DND-41 (cell line): ENCODE measurements at places on chromosomes 3 and 15.

DNA sequence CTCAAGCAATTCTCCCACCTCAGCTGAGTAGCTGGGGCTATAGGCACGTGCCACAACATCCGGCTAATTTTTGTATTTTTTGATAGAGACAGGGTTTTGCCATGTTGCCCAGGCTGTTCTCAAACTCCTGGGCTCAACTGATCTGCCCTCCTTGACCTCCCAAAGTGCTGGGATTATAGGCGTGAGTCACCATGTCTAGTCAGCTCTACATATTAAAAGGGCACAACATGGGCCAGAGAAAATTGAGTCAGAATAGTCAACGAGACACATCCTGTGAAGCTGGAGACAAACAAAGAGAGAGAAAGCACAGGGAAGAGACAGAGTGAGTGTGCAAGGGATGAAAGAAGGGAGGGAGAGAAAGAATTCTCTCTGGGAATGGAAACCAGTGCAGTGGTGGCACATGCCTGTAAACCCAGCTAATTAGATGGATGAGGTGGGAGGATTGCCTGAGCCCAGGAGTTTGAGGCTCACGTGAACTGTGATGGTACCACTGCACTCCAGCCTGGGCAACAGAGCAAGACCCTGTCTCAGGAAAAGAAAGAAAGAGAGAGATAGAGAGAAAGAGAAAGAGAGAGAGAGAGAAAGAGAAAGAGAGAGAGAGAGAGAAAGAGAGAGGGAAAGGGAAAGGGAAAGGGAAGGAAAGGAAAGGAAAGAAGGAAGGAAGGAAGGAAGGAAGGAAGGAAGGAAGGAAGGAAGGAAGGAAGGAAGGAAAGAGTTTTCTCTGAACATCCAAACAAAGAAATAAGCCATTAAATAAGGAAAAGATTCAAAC is 107.2 kb upstream of the SLC25A36 start:
- no peak for DNase-seq

- DNase-seq = no peak
Measured at GRCh38 chr3:156814295-156814694, 11.9 kb upstream of the LEKR1 start.

- DNase-seq = no peak
Measured at GRCh38 chr3:54983266-54984099, 55.6 kb upstream of the LRTM1 start.

DNA sequence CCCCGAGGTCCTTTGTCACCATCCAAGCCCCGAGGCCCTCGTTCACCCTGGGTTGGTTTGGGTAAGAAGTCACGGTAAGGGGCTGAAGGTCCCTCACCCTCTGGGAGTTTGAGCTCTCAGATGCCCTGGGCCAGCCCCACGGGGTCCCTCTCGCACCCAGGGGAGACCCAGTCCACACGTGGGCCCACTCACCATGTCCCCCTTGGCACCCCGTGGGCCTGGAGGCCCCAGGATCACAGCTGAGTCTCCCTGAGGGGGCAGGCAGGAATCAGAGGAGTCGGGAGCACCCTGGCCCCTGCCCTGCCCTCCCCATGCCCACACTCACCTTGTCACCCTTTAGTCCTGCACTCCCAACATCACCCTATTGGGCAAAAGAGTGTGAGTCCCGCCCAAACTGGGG is 5.8 kb upstream of the UCN2 start:
- DNase-seq = no peak

- no peak for DNase-seq
Measured at GRCh38 chr3:121405631-121406030, 140.2 kb downstream of the POLQ start.

DNA sequence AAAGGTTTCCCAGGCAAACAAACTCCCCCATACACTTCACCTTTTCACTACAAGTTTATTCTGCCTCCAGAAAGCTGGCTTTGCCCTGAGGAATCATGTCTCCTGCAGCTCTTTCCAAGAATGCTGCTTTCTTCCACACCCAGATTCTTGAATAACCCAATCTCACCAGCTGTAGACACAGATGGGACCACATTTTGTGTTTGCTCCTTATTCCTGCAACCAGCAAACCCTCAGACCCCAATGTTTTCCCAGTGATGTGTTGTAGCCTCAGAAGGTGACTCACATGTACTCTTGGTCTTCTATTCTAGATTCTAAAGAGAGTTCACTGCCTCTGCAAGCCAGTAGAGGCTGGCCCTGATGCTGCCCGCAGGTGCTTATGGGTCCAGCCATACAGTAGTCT is 23.6 kb upstream of the TRIM59 start:
- no peak for DNase-seq

DNA sequence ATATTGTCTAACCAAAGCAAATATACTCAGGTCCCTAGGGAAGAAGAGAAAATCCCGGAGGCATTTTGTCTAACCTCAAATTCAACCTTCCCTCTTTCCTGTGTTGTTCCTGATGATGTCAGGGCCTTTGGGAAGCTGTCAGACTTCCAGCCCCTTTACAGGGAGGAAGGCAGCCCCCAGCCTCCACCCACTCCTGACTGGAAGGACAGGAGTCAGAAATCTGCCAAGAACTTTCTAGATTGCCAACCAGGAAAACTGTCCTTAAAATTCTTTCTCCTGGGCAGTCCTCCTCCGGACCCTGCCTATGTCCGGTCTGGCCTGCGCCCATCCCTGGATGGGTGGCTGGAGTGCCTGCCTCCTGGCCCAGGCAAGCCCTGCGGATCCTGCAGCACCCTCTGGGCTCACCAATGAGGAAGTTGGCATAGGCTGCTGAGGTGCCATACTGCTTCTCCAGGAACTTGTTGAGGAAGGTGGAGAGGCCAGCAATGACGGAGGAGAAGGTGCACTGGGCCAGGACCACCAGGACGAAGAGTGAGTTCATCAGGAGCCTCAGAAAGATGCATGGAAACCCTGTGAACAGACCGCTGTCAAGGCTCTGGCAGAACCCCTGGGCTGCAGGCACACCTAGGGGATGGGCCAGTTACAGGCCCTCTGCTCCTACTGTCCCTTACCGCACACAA is 52.6 kb upstream of the RAB6B start:
- no peak for DNase-seq

DNA sequence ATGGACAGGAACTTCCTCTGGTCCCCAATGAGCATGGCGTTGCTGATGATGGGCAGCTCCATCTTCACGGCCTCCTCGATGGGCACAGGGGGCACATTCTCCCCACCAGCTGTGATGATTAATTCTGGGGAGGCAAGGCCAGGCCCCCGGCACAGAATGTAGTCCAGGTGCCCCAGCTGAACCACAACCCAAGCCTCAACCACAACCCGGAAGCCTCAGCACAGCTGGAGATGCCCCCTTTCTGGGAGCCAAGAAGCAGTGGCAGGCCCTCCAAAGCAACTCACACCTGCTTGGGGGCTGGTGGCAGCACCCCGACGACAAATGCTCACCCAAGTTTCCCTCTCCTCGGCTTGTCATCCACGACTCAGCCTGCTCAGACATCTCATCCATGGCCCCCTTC is 25.2 kb downstream of the IDH3A start:
- DNase-seq = peak; percentile 95

DNA sequence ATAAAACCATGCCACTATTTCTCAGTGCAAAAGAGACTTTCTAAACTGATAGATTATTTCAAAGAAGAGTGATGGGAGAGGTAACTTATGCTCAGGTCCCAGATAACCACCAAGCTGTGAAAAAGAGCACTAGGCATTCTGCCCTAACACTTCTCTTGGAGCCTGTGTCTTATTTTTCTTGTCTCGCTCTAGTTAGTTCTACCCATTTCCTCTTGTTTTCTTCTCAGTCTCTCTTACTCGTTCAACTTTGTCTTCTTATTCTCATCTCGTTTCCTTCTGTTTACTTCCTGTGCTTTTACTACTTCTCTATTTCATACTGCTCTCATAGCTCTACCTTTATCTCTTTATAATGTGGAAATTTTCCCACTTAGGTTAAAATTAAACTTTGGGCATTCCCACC is 91.8 kb upstream of the CGNL1 start:
- no peak for DNase-seq

- DNase-seq = no peak
Measured at GRCh38 chr15:88834211-88834812, 31.1 kb downstream of the ACAN start.

DNA sequence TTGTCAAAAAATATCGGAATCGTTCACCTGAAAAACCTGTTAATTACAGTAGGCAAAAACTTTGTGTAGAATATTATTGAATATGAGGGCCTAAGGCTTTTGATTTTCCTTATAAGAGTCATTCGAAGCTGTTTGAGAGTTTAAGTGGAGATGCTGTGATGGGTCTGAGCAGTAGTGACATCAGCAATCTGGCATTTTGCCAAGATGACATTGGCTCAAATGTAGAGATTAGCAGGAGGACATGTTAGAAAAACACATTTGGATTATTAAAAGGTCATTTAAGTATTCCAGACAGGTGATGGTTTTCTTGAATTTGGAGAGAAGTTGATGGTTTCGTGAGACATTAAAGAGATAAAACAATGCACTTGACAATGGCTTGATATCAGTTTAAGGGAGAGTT is 12.9 kb downstream of the OR5AC2 start:
- no peak for DNase-seq

DNA sequence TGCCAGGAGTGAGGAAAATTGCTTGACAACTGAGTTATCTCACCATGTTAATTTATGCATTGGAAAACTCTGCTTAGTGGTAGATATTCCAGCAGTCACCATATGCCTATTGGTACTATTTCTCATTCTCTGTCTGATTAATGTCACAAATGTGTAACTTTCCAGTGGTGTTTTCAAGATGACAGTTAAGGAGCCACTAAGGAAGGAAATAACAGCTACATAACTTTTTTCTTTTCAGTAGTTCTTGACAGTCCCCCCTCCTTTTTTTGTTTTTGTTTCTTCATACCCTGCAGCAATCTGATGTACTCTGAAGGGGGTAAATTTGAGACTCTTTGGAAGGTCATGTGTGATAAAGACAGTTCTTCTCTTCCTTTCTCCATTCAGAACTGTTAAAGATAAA is 13.1 kb downstream of the RASA2 start:
- no peak for DNase-seq

GRCh38 chr15:70442211-70442610 is 321.1 kb downstream of the UACA start:
- DNase-seq = no peak

GRCh38 chr15:91308199-91308598 is 208.1 kb downstream of the SV2B start:
- peak; percentile 82 for DNase-seq

GRCh38 chr3:39209329-39209970 is 17.1 kb upstream of the XIRP1 start:
- no peak for DNase-seq

DNA sequence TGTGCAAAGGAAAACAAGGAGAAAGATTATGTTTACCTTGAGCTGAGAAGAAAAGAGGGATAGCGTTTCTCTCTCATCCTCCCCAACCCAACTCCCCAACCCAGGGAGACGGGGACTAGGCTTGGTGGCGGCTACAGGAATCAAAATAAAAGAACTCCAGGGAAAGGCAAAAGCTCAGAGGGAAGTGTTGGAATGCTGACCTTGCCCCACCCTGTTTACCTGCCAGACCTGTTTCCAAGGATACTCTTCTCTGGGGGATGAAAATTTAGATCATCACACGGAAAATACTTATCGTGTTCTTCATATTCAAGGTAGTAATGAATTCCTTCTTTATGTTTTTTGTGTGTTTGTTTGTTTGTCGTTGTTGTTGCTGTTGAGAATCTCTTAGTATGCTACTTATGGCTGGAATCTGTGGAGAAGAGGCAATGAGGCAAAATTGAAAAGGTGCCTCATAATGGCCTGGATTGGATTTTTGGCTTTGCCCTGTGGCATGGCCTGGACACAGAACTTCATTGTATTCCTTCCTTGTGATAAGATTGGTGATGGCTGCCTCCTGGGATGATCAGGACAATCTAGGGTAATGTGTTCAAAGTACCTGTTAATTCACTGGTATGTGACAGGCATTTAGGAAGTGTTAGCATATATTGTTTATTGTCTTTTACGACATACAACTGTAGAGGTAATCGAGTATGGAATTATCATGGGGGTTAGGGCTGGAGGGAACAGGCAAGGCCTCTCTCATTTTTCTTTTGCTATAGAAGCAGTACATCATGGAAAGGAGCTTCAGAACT is 11.1 kb upstream of the TPRG1 start:
- DNase-seq = no peak

DNA sequence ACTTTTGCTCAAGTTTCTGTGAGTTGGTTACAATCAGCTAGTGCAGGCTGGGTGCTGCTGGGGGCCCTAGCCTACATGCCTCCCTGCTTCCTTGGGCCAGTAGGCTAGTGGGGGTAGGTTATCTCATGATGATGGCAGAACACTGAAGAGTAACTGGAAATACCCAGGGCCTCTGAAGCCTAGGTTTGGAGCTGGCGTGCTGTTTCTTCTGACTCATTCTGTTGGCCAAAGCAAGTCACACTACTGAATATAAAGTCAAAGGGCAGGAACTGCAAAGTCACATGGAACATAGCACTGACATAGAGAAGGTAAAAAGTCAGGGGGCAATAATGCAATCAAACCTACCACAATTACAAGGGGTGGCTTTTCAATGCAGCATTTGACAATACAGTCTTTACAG is 34.5 kb downstream of the RASGRP1 start:
- DNase-seq = no peak

GRCh38 chr3:12974819-12975218 is 98.4 kb downstream of the IQSEC1 start:
- DNase-seq = no peak

DNA sequence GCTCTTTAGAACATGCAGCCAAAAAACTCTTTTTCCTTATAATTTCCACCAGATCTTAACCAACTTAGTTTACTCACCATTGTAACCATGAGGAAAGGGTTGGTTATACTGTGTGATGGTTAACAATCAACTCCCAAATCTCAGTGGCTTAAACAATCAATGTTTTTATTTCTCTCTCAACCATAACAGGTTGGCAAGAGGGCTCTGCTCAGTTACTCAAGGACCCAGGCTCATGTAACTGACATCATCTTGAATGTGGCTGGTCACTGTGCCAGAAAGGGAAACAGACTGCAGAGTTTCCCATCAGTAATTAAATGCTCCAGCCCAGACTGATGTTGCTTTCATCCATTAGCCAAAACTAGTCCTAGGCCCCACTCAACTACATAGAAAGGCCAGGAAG is 69.0 kb downstream of the ANKRD28 start:
- no peak for DNase-seq

DNA sequence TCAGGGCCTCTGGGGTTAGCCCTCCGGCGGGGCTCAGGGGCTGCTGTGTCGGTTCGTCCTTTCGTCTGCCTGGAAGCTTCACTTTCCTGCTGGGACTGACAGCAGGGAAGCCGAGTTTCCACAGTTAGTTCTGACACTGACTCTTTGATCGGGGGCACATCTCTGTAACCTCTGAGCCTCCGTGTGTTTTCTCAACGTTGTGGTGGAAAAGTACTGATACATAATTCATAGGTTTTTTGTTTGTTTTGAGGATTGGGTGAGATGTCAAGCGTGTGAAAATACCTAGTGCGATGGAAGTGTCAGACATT is 481 bp downstream of the AP4E1 start:
- DNase-seq = no peak

GRCh38 chr3:101903451-101903871 is 54.1 kb downstream of the NFKBIZ start:
- no peak for DNase-seq

- no peak for DNase-seq
Measured at GRCh38 chr3:60250206-60250605, 1001.0 kb downstream of the FHIT start.
